ENCODE measurements at places on chromosomes 12 and 14. TPM values are rescaled to one million over a fixed set of nuclear protein-coding genes. Genes with fewer than 3 reads are reported as not detected.

- DNase-seq: no peak
These were observed 19.5 kb upstream of the GAS2L3 start for GRCh38 chr12:100553936-100554335.

DNA sequence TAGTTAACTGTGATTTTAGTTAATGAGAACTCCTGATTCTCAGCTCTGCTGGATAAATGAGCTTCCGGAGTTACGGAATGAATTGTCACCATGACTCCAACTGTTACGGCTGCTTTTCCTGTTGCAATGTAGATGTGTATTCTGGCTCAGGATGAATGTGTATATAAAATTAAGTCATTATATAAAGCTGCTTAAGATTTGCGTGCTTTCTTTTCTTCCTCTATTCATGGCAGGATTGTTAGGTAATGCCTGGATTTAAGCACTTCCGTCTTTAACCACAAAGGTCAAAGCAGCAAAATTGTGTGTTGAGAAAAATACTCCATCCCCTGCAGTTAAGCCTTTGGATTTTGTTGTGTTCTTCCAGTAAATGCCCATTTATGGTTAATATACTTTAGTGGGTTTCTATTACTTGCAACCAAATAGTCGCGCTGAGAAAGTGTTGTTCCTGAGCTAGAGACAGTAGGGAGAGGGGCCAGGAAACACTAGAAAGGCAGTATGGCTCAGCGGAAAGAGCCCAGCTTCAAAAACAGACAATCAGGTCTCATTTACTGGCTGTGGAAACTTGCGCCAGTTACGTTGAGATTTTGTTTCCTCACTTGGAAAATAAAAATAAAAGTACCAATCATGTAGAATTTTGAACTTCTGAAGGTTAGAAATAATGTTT, 9.4 kb upstream of the CCDC175 start:
- no peak for DNase-seq

DNA sequence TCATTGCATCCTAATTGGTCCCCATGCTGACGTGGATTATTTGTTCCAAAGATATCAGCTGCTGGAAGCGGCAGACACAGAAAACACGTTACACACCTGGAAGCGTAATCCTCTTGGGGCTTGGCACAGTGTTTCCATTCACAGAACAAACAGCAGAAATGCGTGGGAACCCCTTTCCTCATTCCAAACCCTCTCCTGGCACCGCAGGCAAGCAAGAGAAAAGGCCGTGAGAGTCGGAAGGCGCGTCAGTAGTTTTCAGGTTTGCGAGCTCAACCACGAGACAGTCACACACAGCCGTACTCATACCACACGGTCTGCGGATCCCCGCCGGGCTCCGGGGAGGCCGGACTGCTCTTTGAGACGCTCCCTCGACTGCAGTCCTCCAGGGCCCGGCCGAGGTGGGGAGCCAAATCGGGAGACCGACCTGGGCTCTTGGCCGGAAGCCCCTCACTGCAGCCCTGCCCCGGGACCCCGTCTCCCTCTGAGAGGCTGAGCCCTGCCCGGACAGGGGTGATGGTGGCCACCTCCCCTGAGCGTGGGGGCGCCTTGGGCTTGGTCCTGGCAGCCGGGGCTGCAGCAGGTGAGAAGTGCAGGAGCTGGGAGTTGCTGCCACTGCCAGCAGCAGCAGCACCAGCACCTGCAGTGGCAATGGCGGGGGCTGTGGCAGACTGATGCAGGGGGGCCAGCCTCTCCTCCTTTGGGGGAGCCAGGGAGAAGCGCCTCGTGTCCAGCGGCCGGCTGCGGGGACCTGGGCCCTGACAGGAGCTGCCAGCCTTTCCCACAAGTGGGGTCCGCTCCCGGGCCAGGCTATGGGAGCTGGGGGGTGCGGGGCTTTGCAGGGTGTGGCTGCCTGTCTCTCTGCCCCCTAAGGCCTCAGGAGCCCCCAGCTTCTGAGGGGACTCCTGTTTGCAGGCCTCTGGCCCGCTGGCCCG, 28.1 kb upstream of the GPR68 start:
- DNase-seq: no peak

- DNase-seq: peak; percentile 92
These were observed at the start of gene CCND2 for GRCh38 chr12:4273652-4274395. TSS of gene CCND2 (plus strand) at chr12:4273762. CDS start at chr12:4274041, 279 bp downstream.

- DNase-seq: peak; percentile 54
These were observed 18.3 kb upstream of the PLEKHH1 start for GRCh38 chr14:67514650-67515385.

GRCh38 chr14:78633752-78634151, 463.6 kb downstream of the NRXN3 start:
- DNase-seq: no peak

DNA sequence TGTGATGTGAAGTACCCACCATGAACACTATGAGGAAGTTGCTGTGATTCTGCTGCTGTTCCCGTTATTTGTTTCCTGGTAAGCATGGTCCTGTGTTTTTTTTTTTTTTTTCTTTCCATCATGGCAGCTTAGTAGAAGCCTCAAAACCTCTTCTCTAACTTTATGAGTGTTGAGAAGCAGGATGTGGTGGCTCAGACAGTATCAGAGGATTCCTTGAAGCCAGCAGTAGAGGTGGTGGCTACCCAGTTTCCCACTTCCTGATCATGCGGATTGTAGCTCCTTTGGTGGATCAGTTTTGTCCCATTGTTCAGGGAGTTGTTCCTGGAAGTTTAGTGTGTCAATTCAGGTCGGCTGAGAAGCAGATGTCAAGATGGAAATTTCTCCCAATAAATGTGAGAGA, 175.8 kb downstream of the ATP23 start:
- DNase-seq: no peak

GRCh38 chr14:104121142-104121541, 17.2 kb upstream of the KIF26A start:
- DNase-seq: no peak

- DNase-seq: no peak
These were observed 207.6 kb downstream of the EMP1 start for GRCh38 chr12:13404111-13404628.

GRCh38 chr14:100824901-100825712, 811 bp upstream of the MEG3 start:
- no peak for DNase-seq

DNA sequence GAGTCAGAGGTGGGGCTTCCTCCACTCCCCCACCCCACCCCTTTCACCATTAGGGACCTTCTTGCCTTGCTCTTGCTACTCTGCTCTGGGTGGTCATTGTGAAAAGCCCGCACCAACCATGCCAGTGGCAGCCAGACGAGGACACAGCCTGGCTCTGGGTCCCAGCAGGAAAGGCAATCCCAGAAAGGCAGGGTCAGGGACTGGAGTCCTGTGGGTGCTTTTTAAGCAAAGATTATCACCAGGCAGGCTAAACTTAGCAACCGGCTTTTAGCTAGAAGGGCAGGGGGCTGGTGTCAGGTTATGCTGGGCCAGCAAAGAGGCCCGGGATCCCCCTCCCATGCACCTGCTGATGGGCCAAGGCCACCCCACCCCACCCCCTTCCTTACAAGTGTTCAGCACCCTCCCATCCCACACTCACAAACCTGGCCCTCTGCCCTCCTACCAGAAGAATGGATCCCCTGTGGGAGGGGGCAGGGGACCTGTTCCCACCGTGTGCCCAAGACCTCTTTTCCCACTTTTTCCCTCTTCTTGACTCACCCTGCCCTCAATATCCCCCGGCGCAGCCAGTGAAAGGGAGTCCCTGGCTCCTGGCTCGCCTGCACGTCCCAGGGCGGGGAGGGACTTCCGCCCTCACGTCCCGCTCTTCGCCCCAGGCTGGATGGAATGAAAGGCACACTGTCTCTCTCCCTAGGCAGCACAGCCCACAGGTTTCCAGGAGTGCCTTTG, 1.2 kb upstream of the GAPDH start:
- peak; percentile 80 for DNase-seq

DNA sequence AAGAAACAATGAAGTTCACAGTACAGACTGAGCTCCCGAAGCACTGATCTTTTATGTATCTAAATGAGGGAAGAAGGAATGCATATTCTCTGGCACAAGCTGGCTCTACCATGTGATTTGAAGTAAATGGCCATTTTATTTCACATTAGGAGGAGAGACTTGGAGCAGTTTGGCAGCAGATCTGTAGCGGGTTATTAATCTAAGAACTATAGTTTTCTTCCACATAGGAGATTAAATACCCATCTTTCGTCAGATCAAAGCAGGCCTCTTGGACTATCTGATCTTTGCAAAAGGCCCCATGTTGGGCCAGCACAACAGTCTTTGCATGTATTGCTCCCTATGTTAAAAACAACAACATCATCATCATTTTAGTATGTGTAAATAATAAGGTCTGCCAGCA, 477.8 kb downstream of the ZFP36L1 start:
- DNase-seq: no peak

DNA sequence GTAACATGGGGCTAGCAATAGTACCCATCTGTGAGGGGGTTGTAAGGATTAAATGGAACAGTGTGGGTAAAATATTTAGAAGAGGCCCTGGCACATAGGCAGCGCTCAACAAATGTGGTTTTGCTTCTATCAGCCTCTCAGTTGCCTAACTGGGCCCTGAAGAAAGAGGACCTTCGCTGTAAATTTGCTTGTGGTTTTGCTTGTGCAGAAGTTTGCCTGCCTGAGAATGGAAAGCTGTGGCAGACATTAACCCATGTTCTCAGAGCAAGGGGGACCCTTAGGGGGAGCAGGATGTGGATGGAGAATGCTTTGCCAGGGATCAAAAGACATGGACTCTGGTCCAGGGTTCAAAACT, 160.1 kb downstream of the BRMS1L start:
- no peak for DNase-seq

DNA sequence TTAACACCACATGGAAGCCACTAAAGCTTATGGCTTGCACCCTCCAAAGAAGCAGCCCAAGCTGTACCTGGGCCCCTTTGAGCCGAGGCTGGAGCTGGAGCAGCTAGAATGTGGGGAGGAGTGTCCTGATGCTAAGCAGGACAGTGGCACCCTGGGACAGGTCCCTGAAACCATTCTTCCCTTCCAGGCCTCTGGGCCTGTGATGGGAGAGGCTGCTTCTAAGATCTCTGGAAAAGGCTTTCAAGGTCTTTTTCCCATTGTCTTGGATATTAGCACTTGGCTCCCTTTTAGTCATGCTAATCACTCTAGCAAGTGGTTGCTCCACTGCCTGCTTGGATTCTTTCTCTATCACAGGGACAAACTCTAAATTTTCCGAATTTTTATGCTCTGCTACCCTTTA, 40.9 kb downstream of the OSBPL8 start:
- DNase-seq: no peak

GRCh38 chr12:46892887-46893286, 67.1 kb upstream of the SLC38A4 start:
- no peak for DNase-seq

GRCh38 chr12:4356041-4356327, 23.5 kb downstream of the FGF23 start:
- DNase-seq: no peak

GRCh38 chr12:1464925-1465324, 129.5 kb downstream of the FBXL14 start:
- no peak for DNase-seq

- DNase-seq: no peak
These were observed 2.7 kb upstream of the TSPAN31 start for GRCh38 chr12:57741844-57742738.

DNA sequence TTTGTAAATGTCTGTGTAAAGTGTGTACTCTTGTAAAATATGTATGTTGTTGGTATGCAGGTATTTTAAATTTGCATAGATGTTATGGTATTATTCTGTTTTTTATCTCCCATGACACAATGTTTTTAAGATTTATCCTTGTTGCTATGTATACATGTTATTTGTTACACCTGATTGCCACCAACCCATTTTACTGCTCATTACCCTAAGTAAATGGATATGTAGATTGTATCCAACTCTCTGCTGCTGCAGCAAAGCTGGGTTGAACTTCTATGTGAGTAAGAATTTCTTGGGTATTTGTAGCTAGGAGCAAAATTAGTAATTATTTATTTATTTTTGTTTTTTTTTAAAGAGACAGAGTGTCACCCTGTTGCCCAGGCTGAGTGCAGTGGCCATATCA, 6.2 kb downstream of the APAF1 start:
- DNase-seq: no peak

DNA sequence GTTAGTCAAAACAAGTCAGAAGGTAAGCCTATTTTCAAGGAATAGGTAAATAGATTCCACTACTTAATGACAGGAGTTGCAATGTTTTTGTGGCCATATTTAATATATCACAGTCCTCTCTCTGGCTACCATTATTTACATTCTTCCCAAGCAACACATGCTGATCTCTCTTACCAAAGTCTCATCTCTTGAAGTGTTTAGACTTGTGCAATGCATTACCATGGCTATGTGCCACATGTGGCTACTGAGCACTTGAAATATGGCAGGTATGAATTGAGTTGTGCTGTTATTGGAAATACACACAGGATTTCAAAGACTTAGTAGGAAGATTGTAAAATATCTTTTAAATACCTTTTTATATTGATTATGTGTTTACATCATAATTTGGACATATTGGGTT, 262.4 kb upstream of the PDE3A start:
- no peak for DNase-seq

DNA sequence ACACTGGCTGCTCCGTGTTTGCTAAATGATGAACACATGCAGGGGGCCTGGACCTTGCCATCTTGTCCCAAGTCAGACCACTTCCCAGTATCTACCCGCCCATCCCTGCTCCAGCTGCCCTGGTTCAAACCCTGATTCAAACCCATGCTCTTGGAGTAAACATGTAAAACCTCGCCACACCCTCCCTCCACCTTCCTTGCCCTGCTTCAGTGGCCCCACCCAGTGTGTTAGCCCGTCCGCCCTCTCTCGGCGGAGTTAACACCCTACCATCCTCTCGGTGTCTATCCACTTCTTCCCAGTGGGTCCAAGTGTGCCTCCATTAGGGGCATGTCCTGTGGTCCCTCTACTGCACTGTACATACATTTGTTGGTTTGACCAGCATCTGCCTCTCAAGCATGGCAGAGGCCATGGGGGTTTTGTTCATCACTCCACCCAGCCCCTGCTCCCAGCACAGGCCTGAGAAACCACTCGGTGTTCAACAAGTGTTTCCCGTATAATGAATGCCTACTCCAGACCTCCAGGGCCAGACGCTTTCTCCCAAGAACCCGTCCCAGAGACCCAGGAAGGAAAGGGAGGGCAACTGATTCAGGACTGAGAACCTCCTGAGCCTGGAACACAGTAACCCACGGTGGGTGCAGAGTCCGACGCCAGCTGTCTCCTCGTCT, 37.1 kb downstream of the P2RX4 start:
- DNase-seq: no peak

DNA sequence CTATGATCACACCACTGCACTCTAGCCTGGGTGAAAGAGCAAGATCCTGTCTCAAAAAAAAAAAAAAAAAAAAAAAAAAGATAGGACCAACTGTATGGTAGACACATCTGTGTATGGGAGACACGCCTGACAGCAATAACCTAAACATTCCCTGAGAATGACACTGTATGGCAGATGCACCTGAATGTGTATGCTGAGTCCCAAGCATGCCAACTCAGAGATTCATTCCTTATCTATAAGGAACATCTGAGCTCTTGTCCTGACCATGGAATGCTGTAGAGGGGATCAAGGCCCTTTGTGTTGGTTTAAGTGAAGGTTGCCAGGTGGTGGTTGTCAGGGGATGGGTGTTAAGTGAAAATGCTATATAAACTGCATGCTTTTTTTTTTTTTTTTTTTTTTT, 19.2 kb upstream of the LGALS3 start:
- no peak for DNase-seq

Gene SLC22A17
- total RNA-seq: 35.3 TPM

Gene MON2
- total RNA-seq: 96.9 TPM

Gene RGS6
- total RNA-seq: 1.1 TPM

Gene TAS2R9
- not detected for total RNA-seq

Gene ERBB3
- total RNA-seq: 129 TPM

Gene CLEC4D
- not detected for total RNA-seq

Gene DACT1
- total RNA-seq: 13.5 TPM

Gene PLCZ1
- total RNA-seq: not detected

Gene KRT74
- total RNA-seq: 0.26 TPM

Gene INSM2
- total RNA-seq: not detected

Gene CD63
- total RNA-seq: 905 TPM

Gene SDR9C7
- total RNA-seq: not detected

Gene FOXN4
- not detected for total RNA-seq

Gene HHIPL1
- 2.4 TPM for total RNA-seq
